ENCODE measurements at places on chromosomes 3 and 15.

GRCh38 chr3:114846252-114846651 is 300.8 kb downstream of the ZBTB20 start:
- DNase-seq, result no peak

DNA sequence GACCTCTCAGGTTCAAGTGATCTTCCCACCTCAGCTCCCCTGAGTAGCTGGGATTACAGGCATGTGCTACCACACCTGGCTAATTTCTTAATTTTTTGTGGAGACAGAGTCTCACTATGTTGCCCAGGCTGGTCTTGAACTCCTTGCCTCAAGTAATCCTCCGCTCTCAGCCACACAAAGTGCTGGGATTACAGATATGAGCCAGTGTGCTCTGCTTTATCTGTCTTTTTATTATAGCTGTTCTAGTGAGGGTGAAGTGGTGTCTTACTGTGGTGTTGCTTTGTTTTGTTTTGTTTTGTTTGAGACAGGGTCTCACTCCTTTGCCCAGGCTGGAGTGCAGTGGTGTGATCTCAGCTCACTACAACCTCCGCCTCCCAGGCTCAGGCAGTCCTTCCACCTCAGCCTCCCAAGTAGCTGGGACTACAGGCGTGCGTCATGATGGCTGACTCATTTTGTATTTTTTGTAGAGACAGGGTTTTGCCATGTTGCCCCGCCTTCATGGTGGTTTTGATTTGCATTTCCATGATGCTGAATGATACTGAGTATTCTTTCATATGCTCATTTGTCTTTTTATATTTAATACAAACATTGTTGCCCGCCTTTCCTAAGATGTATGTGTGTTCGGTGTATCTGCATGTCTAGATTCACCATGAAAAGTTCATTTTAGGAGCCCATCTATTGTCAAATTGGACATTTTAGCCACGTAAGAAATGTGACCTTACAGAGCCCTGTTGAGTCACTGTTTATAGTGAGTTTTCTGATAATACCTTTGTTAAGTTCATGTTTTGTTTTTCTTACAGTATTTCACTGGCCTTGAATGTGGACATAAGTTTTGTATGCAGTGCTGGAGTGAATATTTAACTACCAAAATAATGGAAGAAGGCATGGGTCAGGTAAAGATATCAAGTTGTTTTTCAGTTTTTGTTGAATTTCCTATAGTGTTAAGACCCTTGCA is 80.6 kb downstream of the ARIH1 start:
- DNase-seq, result peak; percentile 23

- DNase-seq, result no peak
These were observed 6.9 kb downstream of the KNL1 start for GRCh38 chr15:40600956-40601355.

GRCh38 chr3:160564258-160564911 is 986 bp downstream of the KPNA4 start:
- no peak for DNase-seq

- no peak for DNase-seq
These were observed 52.1 kb upstream of the PRR23E start for GRCh38 chr3:127140501-127141460.

- no peak for DNase-seq
These were observed 28.7 kb downstream of the ADAMTSL3 start for GRCh38 chr15:83682476-83683088.

- DNase-seq, result no peak
These were observed 166.2 kb upstream of the NDN start for GRCh38 chr15:23853286-23853685.

DNA sequence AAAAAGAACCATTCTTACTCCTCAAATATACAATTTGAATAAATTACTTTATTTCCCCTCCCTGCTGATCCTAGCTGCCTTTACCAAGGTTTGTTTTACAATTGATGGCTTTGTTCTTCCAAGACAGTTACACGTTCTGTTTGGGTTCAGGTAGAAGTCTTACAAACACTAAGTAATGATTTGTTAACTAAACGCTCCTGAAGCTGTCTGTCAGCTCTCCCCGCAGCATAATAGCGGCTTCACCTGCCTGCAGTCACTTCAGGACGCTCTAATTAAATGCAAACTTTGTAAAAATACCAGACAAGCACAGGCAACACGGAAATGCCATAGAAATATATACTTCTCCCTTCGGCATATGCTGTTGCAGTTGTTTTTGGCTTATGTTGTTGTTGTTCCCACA is 176.4 kb upstream of the MDFIC2 start:
- no peak for DNase-seq

DNA sequence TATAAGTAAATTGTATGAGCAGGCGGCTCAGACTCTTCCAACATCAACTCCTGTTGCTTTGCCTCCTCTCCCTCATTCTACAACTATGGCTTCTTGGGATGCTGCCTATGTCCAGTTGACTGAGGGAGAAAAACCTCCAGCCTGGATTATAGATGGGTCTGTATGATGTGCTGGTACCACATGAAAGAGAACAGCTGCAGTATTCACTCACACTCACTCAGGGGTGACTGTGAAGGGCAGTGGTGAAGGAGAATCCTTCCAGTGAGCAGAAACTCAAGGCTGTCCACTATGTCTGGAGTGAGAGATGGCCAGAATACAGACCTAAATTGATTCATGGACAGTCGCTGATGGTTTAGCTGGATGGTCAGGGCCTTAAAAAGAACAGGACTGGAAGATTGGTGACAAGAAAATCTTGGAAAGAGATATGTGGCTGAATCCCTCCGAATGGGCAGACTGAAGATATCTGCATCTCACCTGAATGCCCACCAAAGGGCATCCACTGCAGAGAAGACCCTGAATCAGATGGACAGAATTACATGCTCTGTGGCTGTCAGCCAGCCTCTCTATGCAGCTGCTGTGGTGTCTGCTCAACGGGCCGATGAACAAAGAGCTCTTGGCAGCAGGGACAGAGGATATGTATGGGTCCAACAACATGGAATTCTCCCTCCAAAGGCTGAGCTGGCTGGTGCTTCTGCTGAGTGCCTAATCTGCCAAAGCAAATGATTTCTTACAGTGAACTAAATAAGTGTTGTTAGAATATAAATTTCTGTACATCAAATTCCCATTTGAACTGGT is 1.9 kb upstream of the BCL2L10 start:
- no peak for DNase-seq

DNA sequence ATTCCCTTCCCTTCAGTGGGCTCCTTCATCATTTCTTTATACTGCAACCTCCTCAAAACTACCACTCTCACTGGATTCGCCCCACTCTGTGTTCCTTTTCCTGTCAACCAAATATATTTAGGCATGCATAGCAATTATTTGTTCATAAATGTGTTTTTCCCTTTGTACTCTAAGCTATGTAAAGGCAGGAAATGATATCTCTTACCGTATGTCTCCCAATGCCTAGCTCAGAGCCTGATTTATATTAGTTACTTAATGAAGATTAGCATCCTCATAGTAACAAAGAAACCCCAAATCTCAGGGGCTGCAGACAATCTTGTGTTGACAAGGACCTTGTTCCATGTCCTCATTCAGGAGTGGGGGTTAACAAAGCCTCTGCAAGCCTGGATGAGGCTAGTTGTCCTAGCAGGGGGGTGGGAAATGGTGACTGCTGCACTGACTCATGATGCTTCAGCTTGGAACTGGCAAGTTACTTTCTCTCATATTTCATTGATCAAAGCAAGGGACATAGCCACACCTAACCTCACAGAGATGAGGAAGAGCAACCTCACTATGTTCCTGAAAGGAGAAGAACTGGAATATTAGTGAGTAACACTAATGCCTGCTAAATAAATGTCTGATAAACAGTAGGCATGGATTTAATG is 15.2 kb downstream of the PHLDB2 start:
- no peak for DNase-seq

DNA sequence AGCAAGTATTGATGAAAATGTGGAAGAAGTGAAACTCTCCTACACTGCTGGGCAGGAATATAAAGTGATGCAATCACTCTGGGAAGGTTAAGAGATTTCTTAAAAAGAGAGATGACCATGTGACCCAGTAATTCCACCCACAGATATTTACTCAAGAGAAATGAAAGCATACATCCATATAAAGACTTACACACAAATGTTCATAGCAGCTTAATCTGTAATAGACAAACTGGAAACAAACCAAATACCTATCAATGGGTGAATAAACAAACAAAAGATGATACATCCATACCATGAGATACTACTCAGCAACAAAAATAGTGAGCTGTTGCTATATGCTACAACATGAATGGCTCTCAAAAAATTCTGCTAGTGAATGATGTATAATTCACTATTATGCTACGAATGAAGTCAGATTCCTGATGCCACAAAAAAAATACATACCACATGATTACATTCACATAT is 463.3 kb downstream of the MAGI1 start:
- no peak for DNase-seq

DNA sequence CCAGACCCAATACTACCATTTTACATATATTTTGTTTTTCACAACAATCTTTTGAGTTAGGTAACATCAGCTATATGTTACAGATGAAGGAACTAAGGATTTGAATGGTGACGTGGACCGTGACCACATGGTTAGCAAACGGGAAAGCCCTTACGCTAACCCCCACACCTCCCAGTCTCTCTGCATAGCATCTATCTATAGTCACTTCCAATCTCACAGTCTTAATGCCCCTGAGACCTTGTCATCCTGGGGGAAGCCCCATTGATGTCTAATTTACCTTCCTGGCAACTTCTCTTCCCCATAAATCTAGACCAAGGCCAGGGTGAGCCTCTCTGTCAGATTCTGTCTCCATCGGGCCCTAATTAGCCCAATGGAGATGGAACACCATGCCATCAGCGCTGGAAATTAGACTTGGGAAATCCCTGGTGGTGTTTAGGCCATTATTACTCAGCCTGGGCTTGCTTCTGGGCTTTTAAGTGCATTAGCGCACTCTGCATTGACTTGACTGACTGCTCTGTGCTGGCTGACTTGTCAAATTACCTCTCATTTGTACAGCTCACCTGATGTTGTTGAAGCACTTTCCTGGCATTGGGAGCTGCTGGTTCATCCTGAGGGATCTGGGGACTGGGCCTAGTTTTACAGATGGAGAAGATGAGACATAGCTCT is 34.0 kb upstream of the SH3GL3 start:
- no peak for DNase-seq

DNA sequence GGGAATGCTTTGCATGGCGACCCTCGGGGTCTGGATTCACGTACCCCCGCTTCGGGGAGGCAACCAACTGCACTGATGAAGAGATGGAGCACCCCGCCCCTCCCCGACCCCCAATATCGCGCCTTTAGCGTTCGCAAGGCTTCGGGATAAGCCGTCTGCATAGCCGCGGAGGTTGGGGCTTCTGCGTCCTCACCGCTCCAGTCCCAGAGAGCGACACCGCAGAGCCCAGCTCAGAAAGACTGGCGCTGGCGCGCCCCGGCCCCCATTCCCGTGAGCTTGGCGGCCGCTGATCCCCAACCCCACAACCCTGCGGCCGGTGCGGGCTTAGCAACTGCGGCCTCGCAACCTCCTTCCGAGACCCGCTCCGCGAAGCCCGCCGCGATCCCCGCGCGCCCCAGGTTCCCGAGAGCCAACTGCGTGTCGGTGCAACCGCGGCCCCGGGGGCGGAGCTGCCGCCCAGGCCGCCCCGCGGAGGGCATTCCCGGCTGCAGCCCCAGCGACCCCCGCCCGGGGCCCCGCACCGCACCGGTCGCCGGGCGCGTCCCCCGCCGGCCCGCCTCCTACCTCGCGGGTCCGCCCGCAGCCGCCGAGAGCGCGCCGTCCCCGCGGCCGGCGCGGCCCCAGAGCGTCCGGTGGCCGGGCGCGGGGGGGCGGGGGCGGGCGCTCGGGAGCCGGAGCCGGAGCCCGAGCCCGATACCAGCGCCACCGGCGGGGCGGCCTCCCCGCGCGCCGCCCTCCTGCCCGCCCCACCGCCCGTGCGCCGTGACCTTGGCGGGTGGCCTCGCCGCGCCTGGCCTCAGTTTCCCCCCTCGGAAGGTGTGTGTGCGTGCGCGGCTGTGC is 79.5 kb downstream of the IQSEC1 start:
- DNase-seq, result peak; percentile 37

DNA sequence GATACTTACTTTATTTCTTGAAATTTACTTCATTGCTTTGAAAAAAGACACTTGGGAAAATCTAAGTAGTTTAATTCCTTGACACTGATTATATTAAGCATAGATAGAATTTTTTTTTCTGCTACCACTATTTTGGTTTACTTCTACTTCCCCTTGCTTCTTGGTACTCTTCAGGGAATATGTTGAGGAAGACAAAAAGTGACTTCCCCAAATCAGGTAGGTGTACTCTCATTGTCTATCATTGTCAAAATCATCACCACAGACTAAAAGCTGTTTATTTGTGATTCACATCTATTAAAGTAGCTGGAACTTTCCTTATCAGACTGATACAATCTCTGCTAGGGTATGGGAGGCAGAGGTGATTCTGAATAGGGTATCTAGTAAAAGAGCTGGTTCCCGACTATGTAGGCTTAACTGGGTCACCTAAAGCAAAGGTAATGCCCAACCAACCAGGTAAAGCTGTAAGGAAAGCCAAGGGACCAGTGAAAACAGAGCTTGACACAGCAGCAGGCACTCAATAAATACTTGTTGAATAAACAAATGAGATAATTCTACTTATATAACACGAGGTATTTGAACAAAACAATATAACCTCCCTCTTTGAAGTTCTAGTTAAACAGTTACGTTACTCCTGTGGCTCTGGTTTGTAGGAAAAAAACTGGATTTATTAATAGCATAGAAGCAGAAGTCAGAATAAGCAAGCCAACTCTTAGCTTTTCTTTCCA is 346.9 kb downstream of the PLCL2 start:
- DNase-seq, result no peak

DNA sequence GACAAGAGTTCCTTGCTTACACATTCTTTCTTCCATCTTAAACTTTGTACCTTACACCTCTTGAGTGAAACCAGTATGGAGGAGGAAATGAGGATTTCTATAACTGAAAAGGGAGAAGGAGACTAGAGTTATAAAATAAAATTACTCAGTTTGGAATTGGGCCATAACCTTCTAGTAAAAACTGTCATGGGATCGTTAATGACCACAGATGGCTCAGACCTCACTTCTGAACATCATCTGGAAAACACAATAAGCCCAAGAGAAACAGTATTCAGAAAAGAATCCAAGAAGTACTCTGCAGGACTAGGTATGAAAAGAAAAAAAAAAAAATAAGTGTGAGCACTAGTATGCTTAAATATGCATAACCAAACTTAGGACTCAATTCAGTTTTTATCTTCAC is 12.1 kb downstream of the GAP43 start:
- DNase-seq, result no peak

- DNase-seq, result no peak
These were observed 110.8 kb downstream of the GREM1 start for GRCh38 chr15:32828507-32829186.

DNA sequence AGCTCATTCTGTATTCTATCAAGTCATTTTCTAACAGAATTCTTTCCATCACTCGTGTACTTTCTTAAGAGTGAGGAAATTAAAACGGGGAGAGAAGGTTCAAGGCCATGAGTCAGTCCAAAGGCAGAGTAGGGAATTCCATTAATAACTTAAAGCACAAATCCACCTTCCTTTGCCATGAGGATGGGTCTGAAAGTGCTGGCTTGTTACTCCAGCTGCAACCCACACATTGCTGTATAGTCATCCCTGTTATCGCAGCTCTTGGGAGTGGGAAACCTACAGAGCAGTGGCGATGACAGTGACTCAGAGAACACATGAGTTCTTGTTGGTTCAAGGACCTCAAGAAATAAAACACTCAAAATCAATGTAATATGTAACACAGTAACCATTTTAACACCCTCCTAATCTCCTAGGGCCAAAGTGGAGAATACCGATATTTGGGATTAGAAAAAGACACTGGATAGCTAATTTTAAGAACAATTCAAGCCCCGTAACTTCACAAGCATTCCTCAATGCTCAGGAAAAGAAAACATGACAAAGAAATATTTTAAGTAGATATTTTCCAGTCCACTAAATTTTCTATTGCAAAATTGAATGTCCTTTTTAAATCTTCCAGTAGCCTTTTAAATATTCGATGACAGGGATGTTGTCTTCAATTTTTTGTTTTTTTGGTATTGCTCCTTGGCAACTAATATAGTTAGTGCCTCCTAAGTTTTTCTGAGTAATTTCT is 179.9 kb upstream of the THBS1 start:
- no peak for DNase-seq

All from activated naive CD8-positive, alpha-beta T cell treated with anti-CD3 and anti-CD28 coated beads for 36 hours (primary cell).